ENCODE measurements at places on chromosomes 16 and 17. TPM values are rescaled to one million over a fixed set of nuclear protein-coding genes. Genes with fewer than 3 reads are reported as not detected.

CBX2 gene
- polyA plus RNA-seq, result 23.9 TPM

CES5A gene
- not detected for polyA plus RNA-seq

WNT3 gene
- polyA plus RNA-seq, result 2.4 TPM

UBE2Z gene
- polyA plus RNA-seq, result 102 TPM

VMP1 gene
- polyA plus RNA-seq, result 128 TPM

C17orf78 gene
- polyA plus RNA-seq, result 0.43 TPM

DNA sequence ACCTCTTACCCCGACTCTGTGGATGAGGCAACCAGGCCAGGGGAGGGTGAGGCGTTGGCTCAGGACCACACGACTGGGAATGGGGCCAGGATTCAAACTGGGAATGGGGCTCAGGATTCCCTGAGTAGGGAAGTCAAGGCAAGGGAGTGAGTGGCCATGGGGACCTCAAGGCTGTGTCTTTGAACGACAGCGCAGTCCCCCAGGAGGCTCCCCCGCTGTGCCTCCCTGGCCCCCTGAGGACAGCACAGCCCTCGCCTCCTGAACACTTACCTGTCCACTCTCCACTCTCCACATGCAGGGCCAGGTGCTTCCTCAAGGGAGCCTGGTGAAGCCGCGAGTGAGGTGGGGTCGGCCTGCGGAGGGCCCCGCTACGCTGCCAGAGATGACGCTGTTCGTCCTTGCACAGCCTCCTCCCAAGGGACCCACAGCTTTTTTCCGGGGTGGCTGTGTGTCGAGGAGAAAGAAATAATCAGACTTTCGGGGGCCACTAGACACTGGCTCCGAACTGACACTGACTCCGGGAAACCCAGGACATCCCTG is 6.9 kb downstream of the ZNF469 start:
- no peak for DNase-seq

- DNase-seq, result peak; percentile 43
Observed at GRCh38 chr17:9522074-9522473, 53.5 kb downstream of the STX8 start.

GRCh38 chr16:57544124-57544653 is 1.7 kb downstream of the ADGRG5 start:
- no peak for DNase-seq

DNA sequence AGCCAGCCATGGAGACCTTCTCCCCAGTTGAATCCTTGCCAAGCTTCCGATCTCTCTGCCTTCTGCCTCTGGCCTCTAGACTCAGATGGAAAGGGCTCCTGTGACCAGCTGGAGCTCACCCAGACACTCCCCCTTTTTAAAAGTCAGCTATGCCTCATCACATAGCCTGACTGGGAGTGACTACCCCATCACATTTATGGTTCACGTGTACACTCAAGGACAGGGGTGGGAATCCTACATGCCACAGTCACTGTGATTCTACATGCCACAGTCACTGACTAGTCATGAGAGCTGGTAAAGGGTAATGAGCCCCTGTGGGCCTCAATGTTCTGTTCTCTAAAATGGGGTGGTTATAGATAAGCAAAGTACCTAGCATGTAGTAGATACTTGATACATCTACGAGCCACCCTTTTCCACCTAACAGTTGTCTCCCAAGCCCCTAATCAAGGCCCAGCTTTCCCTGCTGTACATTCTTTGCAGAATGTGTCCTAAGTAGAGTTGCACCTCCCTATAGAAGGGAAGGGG is 85.1 kb downstream of the RGS9 start:
- DNase-seq, result no peak

- peak; percentile 20 for DNase-seq
Observed at GRCh38 chr17:8063761-8064534, 23.6 kb downstream of the ALOX12B start.

DNA sequence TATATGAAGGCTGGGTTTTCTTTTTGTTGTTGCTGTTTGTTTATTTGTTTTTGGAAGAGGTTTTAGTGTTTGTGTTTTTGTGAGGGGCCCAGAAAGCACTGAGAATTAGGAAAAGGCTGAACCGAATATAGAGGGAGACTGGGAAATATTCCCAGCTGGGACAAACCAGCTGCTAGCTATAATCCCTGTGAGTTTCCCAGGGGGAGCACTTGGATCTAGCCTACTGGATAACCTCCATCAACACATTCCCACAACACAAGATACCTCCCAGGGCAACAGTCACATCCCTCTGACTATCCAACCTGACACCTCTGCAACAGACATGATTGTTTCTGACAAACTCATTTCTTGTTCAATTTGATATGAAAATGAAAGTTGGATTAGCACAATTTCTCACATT is 16.7 kb downstream of the CDH11 start:
- DNase-seq, result no peak

Measured in left lung (tissue), 14 donors.